Transverse colon (tissue), 4 donors: ENCODE measurements at places on chromosomes 2 and 18.

- H3K27ac ChIP-seq = no peak overlapping the region
- no peaks in the 10 kb centered on the region for H3K27me3 ChIP-seq
- DNase-seq = no peak
- peaks cover 3% of the 10 kb centered on the region for H3K4me1 ChIP-seq
- no peaks in the 10 kb centered on the region for H3K36me3 ChIP-seq
- no peak overlapping the region for H3K4me3 ChIP-seq
These were observed 10.1 kb upstream of the MCFD2 start for GRCh38 chr2:46925474-46926351.

DNA sequence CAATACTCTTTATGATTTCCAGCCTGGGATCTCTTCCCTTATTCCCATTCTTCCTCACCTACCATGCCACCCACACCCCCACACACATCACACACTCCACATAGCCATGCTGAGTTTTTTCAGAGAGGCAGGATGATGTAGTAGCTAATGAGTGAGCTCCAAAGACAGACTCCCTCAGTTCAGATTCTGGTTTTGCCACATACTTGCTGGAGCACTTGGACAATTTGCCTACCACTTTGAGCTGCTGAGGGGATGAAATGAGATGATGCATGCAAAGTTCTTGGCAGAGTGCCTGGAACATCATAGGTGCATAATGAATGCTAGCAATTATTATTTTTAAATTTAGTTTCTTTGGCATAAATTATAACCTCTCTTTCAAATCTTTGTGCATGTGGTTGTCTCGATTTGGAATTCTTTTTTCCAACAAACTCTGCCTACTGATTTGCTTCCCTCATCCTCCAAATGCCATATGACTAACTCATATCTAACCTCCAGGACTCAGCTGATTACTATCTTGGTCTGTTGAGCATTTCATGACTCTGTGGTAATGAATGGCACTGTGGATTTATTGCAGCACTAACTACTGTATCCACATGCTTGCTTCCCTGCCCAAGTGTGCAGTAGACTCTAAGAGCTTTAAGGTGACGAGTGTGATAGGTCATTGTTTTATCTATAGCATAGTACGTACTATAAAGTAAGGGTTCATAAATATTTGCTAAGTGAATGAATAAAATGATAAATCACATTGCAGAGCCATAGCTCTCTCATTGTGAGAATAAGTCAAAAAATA, 99.1 kb downstream of the TACR1 start:
- no peak overlapping the region for H3K27ac ChIP-seq
- no peaks in the 10 kb centered on the region for H3K27me3 ChIP-seq
- no peaks in the 10 kb centered on the region for H3K4me1 ChIP-seq
- no peaks in the 10 kb centered on the region for H3K36me3 ChIP-seq
- no peak overlapping the region for H3K4me3 ChIP-seq

- peak overlapping the region; percentile 84 for H3K27ac ChIP-seq
- H3K27me3 ChIP-seq = no peaks in the 10 kb centered on the region
- peaks cover 10% of the 10 kb centered on the region for H3K4me1 ChIP-seq
- DNase-seq = no peak
- peak overlapping the region; percentile 91 for H3K4me3 ChIP-seq
These were observed 573 bp downstream of the WDR7 start for GRCh38 chr18:56651771-56652092.

GRCh38 chr2:174844295-174844708, 80.0 kb upstream of the CHRNA1 start:
- H3K4me3 ChIP-seq = no peak overlapping the region
- H3K36me3 ChIP-seq = no peaks in the 10 kb centered on the region
- no peaks in the 10 kb centered on the region for H3K27me3 ChIP-seq
- H3K4me1 ChIP-seq = no peaks in the 10 kb centered on the region
- DNase-seq = no peak

- H3K36me3 ChIP-seq = no peaks in the 10 kb centered on the region
- H3K27me3 ChIP-seq = peaks cover 61% of the 10 kb centered on the region
- peak; percentile 6 for DNase-seq
- peak overlapping the region; percentile 33 for H3K4me3 ChIP-seq
- H3K27ac ChIP-seq = peak overlapping the region; percentile 25
These were observed 370 bp upstream of the ZNF804A start for GRCh38 chr2:184598002-184598315.

GRCh38 chr18:55833543-55833942, 245.6 kb upstream of the TCF4 start:
- H3K36me3 ChIP-seq = no peaks in the 10 kb centered on the region
- H3K4me1 ChIP-seq = no peaks in the 10 kb centered on the region
- no peak overlapping the region for H3K4me3 ChIP-seq
- H3K27me3 ChIP-seq = no peaks in the 10 kb centered on the region

DNA sequence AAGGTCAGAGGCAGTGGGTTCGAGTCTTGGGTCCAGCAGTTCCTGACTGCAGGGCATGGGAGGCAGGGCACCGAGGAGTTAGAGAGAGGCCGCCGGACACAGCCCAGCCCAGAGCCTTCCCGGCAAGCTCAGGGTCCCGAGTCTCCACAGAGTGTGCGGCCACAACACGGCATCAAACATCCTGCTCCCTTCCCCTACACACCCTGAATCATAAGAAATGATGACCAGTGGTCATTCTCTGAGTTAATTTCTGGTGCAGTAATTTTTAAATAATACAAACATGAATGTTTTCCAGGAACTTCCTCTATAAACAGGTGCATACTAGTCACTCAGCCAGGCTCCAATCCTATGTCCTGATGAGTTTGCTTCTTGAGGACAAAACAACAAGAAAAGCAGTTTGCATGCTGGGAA, 118.0 kb downstream of the PXDN start:
- no peak overlapping the region for H3K27ac ChIP-seq
- no peaks in the 10 kb centered on the region for H3K4me1 ChIP-seq
- H3K4me3 ChIP-seq = no peak overlapping the region
